ENCODE measurements at places on chromosomes 5 and 9.
A peak's percentile ranks its signal among the peaks of the same experiment; 100 is the strongest.

DNA sequence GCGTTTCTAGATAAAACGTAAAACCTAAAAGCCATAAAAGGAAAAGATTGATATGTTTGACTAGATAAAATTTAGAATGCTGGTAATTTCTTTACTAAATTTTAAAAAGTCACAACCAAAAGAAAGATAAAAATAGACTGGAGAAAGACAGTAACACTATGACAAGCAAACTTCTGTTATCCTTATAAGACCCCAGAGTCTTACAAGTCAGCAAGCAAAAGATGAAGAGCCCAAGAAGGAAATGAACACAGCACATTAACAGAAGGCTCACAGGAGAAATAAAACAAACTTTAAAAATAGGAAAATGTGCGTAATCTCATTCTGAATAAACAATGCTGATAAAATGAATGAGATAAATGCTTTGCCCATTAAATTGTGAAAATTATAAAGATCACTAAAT lies 29.7 kb downstream of the IL7R start:
- H3K4me1 ChIP-seq: peaks cover 8% of the 10 kb centered on the region
- DNase-seq: no peak
- H3K4me3 ChIP-seq: no peak overlapping the region
- no peak overlapping the region for H3K27ac ChIP-seq
- no peaks in the 10 kb centered on the region for H3K27me3 ChIP-seq
- no peaks in the 10 kb centered on the region for H3K36me3 ChIP-seq

GRCh38 chr9:130698514-130698913 lies 4.9 kb downstream of the EXOSC2 start:
- peak overlapping the region; percentile 0 for H3K27ac ChIP-seq
- peaks cover 33% of the 10 kb centered on the region for H3K4me1 ChIP-seq
- H3K4me3 ChIP-seq: no peak overlapping the region
- DNase-seq: no peak

DNA sequence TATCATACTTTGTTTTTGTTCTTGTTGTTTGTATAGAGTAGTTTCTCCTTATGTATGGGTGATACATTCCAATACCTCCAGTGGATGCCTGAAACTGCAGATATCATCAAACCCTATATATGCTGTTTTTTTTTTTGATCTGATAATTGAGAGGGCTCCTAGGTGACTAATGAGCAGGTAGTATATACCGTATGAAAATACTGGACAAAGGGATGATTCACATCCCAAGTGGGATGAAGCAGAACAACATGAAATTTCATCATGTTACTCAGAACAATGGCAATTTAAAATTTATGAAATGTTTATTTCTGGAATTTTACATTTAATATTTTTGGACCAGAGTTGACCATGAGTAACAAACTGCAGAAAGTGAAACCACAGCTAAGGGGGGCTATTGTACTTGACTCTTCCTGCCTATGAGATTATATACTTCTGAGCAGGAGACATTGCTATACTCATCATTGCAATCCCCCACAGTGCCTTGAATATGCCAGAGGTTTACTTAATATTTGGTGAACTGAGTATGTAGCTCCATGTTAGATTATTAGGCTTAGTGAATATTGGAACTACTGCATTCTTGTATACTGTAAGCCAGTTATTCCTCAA lies 258.7 kb upstream of the FBXL7 start:
- no peak for DNase-seq
- no peaks in the 10 kb centered on the region for H3K36me3 ChIP-seq

DNA sequence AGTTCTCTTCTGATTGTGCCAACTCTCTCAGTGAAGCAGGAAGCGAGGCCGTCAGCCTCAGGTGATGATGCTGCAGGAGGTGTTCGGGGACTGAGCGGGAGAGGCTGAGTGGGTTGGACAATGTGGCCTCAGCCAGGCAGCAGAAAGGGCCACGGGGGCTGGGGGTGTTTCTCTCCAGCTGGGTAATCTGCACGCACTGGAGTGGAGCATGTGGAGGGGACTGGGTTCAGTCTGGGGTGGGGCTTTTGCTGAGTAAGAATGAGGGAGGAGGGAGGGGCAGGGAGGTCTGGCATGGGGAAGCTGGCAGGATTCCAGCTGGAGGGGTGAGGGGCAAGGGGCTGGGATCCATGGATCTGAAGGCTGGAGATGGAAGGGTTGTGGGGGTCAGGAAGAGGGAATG lies 60.8 kb upstream of the PHYKPL start:
- H3K27me3 ChIP-seq: peaks cover 22% of the 10 kb centered on the region
- no peak overlapping the region for H3K4me3 ChIP-seq
- DNase-seq: no peak
- H3K27ac ChIP-seq: no peak overlapping the region

- peak overlapping the region; percentile 98 for H3K27ac ChIP-seq
- peak overlapping the region; percentile 88 for H3K4me3 ChIP-seq
- H3K4me1 ChIP-seq: peaks cover 47% of the 10 kb centered on the region
Measured at GRCh38 chr5:181189363-181189961, 15.5 kb downstream of the TRIM7 start.

GRCh38 chr9:122546196-122546595 lies 6.7 kb upstream of the OR1N2 start:
- H3K4me3 ChIP-seq: no peak overlapping the region
- peaks cover 25% of the 10 kb centered on the region for H3K27me3 ChIP-seq
- H3K27ac ChIP-seq: no peak overlapping the region
- H3K36me3 ChIP-seq: no peaks in the 10 kb centered on the region

DNA sequence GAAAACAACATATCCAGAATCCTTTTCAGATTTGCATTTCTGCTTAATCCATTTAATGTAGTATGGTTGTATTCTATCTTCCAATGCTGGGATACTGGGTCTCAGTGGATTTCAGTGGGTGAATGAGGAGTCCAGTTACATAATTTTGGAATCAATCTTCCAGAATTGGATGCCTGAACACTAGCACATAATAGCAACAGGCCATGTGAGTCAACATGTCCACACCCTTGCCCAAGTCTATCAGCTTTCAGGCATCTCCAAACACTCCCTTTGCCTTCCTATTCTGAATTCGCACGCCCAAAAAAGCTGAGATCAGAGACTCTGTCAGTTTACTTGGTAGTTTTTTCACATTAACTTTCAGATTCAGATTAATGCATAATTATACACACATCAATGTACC lies 202.6 kb downstream of the TSSK1B start:
- no peak overlapping the region for H3K27ac ChIP-seq
- DNase-seq: no peak
- H3K4me1 ChIP-seq: no peaks in the 10 kb centered on the region
- H3K4me3 ChIP-seq: no peak overlapping the region
- peaks cover 23% of the 10 kb centered on the region for H3K27me3 ChIP-seq

- no peak overlapping the region for H3K4me3 ChIP-seq
- H3K27ac ChIP-seq: no peak overlapping the region
- DNase-seq: no peak
- H3K36me3 ChIP-seq: no peaks in the 10 kb centered on the region
Measured at GRCh38 chr5:12566441-12566840, 662.2 kb upstream of the CTNND2 start.

GRCh38 chr9:87062746-87063145 lies 115.4 kb upstream of the GAS1 start:
- H3K4me1 ChIP-seq: no peaks in the 10 kb centered on the region
- no peak overlapping the region for H3K27ac ChIP-seq
- no peaks in the 10 kb centered on the region for H3K27me3 ChIP-seq

GRCh38 chr5:58842852-58843251 lies 260.0 kb downstream of the RAB3C start:
- no peak overlapping the region for H3K4me3 ChIP-seq
- no peaks in the 10 kb centered on the region for H3K4me1 ChIP-seq
- peaks cover 2% of the 10 kb centered on the region for H3K27me3 ChIP-seq
- H3K36me3 ChIP-seq: peaks cover 2% of the 10 kb centered on the region
- DNase-seq: no peak

DNA sequence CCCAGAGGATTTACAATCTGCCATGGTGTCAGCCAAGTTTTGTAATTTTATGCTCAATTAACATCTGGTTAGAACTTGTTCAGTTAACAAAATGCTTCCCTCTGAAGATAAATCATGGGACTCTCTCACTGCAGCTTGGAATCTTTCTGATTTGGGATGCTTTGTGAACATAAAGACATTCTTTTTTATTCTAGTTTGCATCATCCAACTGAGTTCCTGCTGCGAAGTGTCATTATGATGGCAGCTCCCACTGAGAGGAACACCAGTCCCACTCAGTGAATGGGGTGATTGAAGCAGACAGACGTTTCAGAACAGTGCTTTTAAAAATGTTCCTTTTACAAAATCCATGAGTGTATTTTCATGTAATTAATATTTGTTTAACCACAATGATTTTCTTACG lies 863.8 kb downstream of the TLE4 start:
- no peak for DNase-seq
- H3K27me3 ChIP-seq: no peaks in the 10 kb centered on the region
- H3K27ac ChIP-seq: no peak overlapping the region
- no peaks in the 10 kb centered on the region for H3K36me3 ChIP-seq
- H3K4me3 ChIP-seq: no peak overlapping the region
- peaks cover 9% of the 10 kb centered on the region for H3K4me1 ChIP-seq

GRCh38 chr5:43141211-43141610 lies 20.5 kb downstream of the ZNF131 start:
- no peak overlapping the region for H3K4me3 ChIP-seq
- no peak overlapping the region for H3K27ac ChIP-seq
- H3K27me3 ChIP-seq: no peaks in the 10 kb centered on the region
- peaks cover 67% of the 10 kb centered on the region for H3K36me3 ChIP-seq
- peaks cover 23% of the 10 kb centered on the region for H3K4me1 ChIP-seq
- no peak for DNase-seq

GRCh38 chr5:54205453-54205852 lies 104.9 kb downstream of the ARL15 start:
- peaks cover 5% of the 10 kb centered on the region for H3K36me3 ChIP-seq
- DNase-seq: no peak
- H3K27ac ChIP-seq: no peak overlapping the region

GRCh38 chr5:133539818-133540217 lies 72.5 kb downstream of the FSTL4 start:
- H3K36me3 ChIP-seq: no peaks in the 10 kb centered on the region
- peaks cover 33% of the 10 kb centered on the region for H3K27me3 ChIP-seq
- no peak for DNase-seq
- no peaks in the 10 kb centered on the region for H3K4me1 ChIP-seq
- H3K27ac ChIP-seq: no peak overlapping the region

GRCh38 chr9:138025417-138025816 lies 147.8 kb downstream of the CACNA1B start:
- no peak overlapping the region for H3K4me3 ChIP-seq
- H3K4me1 ChIP-seq: no peaks in the 10 kb centered on the region
- H3K27me3 ChIP-seq: peaks cover 24% of the 10 kb centered on the region
- H3K27ac ChIP-seq: no peak overlapping the region
- no peaks in the 10 kb centered on the region for H3K36me3 ChIP-seq

DNA sequence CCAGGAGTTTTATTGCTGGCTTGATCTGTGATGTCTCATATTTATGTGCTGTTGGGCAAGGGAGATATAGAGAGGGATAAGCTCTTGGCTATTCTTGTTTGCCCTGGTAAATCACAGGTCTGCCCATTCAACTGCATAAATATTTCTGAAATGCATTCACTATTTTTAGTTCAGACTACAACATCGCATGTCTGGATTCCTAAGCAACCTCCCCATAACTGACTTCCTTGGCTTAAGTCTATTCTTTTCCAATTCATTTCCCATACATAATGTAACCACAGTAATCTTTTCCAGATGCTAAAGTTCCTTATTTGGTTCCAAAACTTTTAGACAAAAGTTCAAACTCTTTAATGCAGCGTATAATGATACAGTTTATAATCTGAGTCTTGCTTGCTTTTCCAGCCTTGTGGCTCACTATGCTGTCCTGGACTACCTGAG lies 321.4 kb upstream of the ACTBL2 start:
- DNase-seq: no peak
- no peaks in the 10 kb centered on the region for H3K27me3 ChIP-seq
- H3K4me1 ChIP-seq: no peaks in the 10 kb centered on the region
- no peak overlapping the region for H3K27ac ChIP-seq
- H3K4me3 ChIP-seq: no peak overlapping the region

Measured in activated B cell treated with CpG ODN at 0.5 μM for 24 hours (primary cell).